ENCODE measurements at places on chromosomes 3 and 15.
A peak's percentile ranks its signal among the peaks of the same experiment; 100 is the strongest.

DNA sequence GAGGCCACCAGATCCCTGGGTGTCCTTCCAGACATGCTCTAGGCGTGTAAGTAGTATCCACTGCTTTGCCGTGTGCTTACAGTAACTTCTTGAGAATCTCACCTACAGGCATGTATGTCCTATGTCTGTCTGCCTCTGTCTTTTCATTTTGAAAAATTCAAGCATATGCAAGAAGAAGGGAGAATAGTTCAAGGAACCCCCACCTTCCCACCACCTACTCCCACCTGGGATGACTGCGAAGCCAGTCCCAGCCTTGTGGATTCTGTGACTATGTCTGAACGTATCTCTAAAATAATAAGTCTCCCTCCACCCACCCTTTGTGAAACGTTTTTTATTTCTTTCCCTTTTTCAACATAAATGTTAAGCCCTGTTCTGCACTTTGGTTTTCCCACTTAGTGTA lies 15.0 kb downstream of the CHST13 start:
- DNase-seq: no peak

- no peak for DNase-seq
These were observed 174.8 kb downstream of the CHDH start for GRCh38 chr3:53671192-53671960.

DNA sequence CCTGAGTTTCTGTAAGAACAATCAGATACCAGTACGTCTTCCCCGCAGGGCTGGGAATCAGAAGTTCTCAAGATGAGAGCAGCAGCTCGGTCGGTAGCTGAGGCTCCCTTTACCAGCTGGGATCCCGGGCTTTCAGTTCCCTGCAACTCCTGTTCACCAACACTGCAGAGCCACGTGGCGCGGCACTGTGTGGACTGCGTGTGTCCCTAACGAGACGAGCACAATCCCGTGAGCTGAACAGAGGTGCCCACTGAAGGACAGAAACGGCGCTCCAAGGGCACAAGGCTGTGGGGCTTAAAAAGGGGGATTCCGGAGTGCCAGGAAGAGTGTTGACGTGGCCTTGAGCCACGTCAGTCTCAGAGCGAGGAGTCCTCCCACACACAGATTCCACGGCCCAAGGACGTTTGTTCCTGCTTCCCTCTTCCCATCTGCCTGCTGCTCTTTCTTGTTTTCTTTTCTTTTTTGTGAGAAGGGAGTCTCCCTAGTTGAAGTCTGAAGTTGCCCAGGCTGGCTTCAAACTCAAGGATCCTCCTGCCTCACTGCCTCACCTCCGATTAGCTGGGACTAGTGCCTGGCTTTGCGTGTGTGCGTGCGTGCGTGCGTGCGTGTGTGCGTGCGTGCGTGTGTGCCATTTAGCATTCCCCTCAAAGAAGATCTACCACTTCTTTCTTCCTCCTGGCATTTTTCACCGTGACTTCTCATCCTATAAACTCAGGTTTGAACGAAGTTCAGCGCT lies 37.1 kb upstream of the RPL35A start:
- no peak for DNase-seq

DNA sequence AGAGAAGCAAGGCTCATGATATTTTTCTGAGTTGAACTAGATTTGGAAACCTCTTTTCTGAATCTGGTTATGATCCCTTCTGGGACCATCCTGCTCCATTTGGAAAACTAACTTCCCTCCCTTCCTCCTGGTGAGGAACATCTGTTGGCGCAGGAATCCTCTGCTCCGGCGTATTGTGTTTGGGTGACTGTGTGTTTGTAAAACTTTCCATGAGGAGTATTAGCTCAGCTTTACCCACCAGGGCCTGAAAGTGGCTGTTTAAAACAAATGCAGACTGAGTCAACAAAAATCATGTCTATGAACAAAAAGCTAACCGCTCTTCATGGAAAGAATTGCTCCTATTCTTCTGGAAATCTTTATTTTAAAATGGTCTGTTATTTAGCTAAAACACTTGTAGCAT lies 17.7 kb downstream of the STARD9 start:
- no peak for DNase-seq

DNA sequence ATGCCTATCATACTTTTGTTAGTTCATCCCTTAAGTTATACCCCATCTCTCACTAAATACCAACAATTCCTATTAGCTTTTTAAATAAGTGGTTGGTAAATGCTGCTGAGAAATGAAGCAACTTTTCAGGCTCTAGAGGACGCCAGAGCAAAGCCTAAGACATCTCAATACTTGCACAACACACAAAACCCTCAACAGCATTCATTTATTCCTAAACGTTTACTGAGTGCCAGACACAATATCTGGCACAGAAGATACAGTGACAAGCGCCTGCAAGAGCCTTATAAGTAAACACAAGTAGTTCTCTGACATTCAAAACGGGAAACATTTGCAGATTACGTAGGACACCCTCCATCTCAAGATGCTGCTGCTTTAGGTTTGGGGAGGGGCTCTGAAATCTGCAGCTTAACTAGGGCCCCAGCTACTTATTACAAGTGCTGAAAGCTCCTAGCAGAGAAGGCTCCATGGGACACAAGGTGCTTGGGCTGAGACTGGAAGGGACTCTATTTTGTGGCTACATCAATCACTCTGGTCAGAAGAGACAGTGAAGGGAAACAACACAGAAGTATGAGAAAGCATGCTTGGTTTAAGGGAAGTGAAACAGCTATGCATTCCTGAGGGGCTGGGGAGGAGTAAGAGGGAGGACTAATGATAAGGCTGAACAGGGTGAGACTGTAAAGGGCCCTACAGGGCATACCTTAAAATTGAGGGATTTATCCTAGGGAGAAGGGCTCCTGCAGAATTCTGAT lies 311.3 kb downstream of the PLCL2 start:
- DNase-seq: no peak

GRCh38 chr3:178822722-178823121 lies 248.9 kb downstream of the ZMAT3 start:
- DNase-seq: no peak

DNA sequence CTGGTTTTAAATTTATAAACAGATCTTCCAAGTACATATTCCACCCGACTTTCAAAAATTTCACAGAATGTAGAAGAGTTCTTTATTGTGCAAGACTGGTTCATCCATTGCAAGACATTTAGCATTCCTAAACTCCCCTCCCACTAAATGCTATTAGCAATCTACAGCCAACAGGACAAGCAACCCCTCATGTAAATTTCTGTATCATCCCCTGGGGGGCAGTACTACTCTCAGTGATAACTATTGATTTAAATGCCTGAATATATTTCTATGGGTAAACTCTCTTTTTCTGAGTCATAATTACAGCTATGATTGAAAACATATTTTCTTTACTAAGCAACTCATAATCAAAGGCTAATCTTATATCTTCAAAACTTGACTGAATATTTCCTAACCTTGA lies 10.7 kb upstream of the SLC15A2 start:
- no peak for DNase-seq

DNA sequence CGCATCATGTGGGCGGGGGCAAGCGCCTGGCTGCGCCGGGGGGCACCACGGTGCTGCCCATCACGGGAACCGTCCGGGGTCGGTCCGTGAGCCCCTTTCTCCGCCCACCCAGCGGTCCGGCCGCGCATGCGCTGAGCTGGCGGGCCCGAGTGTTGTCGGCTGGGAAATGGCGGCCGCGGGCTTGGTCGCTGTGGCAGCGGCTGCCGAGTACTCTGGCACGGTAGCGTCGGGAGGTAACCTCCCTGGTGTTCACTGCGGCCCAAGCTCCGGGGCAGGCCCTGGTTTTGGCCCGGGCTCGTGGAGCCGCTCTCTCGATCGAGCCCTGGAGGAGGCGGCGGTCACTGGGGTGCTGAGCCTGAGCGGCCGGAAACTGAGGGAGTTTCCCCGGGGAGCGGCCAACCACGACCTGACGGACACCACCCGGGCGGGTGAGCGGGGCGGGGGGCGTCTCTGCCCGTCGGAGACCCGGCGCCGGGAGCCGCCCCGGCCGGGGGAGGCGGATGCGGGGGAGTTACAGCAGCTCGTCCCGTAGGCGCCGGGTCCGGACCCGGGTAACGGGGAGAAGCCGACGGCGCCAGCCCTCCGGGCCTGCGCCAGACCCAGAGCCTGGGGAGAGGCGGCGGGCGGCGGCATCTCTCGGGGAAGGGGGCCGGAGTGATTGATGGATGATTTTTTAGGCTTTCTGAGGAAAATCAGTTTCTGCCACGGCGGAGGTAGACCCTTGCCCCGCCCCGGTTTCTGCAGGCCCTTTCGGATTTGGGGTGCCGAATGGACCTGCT lies at the start of gene LRCH3:
Gene LRCH3 (plus strand): TSS at position 142 of the 779 bp plus-strand sequence. CDS start 25 bp downstream, at position 167.
- DNase-seq: peak; percentile 70

- DNase-seq: no peak
These were observed 175.8 kb downstream of the FOXB1 start for GRCh38 chr15:60179786-60180391.

DNA sequence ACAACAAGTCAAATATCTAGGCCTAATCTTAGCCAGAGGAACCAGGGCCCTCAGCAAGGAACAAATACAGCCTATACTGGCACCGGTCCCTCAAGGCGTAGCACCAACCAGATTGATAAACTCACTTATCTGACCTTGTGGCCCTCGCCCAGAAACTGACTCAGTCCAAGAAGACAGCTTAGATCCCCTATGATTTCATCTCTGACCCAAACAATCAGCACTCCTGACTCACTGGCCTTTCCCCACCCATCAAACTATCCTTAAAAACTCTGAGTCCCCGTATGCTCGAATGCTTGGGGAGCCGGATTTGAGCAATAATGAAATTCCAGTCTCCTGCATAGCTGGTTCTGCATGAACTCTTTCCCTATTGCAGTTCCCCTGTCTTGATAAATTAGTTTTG lies 1.6 kb upstream of the SORD start:
- DNase-seq: no peak

DNA sequence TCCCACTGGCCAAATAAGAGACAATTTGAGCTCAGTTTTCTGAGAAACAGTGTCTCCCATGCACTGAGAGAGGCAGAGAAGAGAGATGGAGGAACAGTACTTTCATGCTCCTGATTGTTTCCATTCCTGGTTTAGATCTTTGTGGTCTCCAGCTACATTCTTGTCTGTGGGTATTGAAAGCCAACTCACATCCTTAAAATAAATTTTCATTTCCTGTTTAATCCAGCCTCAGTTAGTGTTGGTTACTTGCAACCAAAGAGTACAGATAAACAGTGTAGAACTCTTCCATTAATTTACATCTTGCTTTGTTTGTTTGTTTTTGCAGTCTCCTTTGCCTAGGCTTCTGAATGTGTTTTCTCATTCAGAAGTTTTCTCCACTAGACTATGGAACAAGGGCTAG lies 123.7 kb upstream of the CLSTN2 start:
- no peak for DNase-seq

DNA sequence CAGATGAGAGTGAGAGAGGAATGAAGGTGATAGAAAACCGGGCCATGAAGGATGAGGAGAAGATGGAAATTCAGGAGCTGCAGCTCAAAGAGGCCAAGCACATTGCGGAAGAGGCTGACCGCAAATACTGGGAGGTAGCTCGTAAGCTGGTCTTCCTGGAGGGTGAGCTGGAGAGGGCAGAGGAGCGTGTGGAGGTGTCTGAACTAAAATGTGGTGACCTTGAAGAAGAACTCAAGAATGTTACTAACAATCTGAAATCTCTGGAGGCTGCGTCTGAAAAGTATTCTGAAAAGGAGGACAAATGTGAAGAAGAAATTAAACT lies 88.9 kb downstream of the EOMES start:
- DNase-seq: no peak

GRCh38 chr3:118526758-118527513 lies 507.7 kb downstream of the IGSF11 start:
- DNase-seq: no peak

- DNase-seq: no peak
These were observed 462.9 kb upstream of the SGO1 start for GRCh38 chr3:20648921-20649381.

- DNase-seq: no peak
These were observed 32.6 kb downstream of the ALS2CL start for GRCh38 chr3:46660543-46661523.

GRCh38 chr3:51216291-51216690 lies 168.8 kb upstream of the MANF start:
- DNase-seq: no peak

DNA sequence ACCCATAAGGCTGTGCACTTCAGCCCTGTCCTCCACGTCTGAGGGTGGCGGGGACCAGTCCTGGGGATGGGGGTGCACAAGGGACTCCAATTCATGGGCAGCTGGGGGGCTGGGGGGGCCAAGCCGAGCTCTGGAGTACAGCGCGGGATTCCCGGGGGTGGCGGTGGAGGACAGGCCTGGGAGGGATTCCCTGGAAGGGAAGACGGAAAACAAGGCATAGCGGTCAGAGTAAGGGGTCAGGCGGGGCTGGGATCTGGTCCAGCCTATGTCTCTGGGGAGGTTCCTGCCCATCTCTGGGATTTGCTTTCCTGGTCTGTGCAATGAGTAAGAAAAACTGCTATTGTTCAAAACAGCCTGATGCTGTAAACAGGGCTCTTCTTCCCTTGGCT lies 8.1 kb upstream of the IGDCC3 start:
- no peak for DNase-seq

DNA sequence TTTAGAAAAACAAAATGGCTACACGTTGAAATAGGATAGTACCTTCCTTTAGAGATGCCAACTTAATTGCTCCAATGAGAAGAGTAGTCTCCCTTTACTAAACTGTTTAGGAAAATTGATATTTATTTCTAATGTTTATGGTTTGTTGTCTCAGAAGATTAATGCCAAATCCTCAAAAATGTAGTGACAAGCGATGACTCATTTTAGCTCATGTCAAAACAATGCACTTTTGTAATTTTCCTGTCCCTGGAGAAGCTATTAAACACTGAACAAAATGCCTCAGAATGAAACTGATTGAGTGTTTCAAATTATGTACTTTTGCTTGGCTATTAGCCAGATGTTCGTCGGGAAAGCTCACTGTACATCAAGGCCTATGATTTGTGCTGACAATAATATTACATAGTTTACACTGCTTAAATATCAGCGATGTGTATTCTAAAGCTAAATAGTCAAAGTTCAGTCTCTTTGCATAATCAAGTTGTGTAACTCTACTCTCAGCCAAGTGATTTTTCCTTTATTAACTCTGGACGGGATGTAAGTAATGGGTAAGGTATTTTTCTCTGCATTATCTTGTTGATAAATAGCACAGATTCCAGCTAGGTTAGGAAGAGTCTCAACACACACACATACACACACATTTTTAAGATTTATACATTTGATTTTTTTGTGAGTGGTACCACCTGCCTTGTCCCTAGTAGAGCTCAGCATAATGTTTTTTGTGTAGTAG lies 83.7 kb downstream of the CMSS1 start:
- DNase-seq: peak; percentile 55

- no peak for DNase-seq
These were observed 409.6 kb upstream of the TBL1XR1 start for GRCh38 chr3:177606891-177607290.

DNA sequence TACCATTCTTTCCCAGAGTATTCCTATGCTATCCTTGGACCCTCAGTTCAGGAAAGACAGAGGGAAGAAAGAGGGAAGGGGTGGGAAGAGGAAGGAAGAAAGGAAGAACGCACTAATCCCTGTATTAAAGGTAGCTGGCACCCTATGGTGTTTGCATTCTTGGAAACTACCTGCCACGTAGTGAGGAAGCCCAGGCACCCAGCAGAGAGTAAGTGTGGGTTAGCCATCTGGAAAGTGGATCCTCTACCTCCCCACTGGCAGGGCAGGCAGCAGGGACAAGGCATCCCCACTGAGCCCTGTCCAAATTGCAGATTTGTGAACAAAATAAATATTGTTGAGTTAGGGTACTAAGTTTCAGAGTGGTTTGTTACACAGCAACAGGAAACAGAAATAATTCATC lies 8.8 kb downstream of the RBP1 start:
- no peak for DNase-seq

GRCh38 chr3:126125781-126126251 lies 41.9 kb upstream of the SLC41A3 start:
- no peak for DNase-seq

Measured in NCI-H1930 (cell line).